NAMALWA (cell line): ENCODE measurements at places on chromosomes 5 and 9.

DNA sequence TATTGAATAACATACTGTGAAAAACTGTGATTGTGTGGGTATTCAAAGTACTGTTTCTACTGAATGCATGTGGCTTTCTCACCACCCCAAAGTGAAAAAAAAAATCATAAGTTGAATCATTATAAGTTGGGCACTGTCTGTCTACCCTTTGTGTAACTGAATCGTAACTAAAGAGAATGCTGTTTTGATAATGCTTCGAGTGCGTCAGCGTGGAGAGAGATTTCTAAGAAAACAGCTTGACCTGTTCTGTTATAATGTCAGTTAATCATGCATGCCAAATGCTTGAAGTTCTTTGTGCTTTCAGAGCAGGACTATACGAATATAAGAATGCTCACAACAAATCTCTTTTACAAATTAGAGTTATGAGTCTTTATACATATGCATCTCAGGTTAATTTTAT, 148.8 kb upstream of the SGCD start:
- no peak for DNase-seq

DNA sequence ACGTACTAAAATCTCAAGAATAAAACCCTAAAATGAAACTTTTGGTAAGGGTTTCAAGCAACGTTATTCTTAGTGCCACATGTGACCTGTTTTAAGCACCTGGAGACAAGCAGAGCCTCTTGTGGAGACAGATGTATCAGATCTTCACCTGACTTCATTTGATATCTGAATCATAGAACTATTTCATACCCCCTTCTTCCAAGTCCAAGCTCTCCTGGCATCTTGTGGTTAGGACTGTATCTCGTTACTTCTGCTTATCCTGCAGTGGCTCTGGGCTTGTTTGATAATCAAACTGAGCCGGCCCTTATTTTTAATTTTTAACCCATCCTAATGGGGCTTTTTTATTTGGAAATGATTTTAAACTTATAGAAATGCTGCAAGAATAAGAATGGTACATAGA, 11.1 kb upstream of the FSD1L start:
- DNase-seq: no peak

DNA sequence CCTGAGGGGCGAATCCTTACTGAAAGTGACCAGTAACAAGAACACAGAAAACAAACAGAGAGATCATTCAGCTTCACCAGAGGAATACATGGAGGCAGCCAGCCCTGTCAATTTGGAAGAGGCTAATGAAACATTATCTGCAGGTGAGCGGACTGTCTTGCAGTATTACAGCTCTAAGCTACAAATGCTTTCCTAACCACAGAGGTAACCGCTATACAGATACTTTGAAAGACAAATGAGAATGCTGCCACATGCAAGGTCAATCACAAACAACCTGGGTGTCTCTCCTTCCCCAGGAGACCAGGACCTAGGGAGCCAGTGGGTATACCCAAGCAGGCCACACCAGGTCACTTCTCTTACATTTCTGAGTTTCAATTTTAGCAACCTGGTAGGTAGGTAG, 30.2 kb downstream of the EFNA5 start:
- DNase-seq: no peak

GRCh38 chr5:74166064-74166463, 474.5 kb downstream of the ENC1 start:
- DNase-seq: no peak

DNA sequence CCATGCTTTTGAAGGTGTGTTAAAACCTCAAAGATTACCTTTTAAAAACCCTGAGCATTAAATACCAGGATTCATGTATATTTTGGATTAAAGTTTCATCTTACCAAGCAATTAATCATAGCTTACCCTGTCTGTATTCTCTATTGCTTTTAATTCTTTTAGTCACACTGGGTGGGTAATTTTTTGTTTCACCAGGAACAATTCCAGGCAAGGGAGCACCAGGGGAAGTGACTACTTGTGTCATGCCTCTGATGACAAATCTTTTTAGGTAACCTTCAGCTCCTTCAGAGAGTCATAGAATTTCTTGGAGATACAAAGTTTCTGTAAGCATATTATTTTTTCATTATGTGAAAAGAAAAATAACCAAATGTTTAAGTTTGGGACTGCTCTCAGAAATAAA, 33.4 kb upstream of the ANXA1 start:
- no peak for DNase-seq

GRCh38 chr9:114061830-114062474, 16.1 kb downstream of the AMBP start:
- DNase-seq: no peak

DNA sequence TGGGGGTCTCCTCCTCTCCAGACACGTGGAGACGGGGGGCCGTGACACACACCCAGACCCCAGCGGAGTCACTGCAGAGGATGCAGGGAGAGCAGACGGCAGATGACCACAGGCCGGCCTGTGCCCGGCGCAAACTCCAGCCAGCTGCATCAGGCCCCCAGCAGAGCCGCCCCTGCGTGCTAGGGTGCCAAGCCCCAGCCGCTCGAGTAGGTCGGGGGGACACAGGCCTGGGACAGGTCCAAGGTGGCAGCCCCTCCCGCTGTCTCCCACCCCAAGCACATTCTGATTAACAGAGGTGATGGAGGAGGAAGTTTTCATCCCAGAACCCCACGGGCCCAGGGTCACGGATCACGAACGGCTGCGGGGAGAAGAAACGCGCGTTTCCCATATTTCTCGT, 14.4 kb downstream of the NACC2 start:
- no peak for DNase-seq

DNA sequence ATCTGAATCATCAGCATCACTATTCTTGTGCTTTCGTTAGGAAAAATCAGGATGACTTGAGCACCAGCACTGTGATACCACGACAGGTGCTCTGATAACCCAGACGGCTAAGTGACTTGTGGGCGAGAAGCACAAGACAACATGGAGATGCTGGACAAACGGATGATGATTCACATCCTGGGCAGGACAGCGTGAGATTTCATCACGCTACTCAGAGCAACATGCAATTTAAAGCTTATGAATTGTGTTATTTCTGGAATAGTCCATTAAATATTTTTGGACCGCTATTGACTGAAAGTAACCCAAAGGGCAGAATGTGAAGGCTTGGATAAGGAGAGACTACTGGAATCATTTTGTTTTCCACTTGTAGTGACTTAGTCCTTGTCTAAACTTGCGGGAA, 114.8 kb upstream of the DAPK1 start:
- DNase-seq: no peak

DNA sequence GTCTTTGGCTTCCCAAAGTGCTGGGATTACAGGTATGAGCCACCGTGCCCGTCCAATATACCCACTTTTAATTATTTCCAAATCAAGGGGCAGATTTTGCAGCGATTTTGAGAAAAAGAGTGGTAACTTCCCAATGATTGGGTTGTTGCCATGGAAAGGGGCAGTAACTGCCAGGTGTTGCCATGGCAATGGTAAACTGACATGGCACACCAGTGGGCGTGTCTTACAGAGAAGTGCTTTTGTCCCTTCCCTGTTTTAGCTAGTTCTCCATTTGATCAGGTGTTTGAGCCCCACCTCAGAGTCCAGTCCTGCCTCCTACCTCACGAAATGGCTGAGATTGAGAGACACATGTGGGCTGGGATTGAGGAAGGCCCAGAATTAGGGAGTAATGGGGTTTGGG, 86.3 kb upstream of the IER5L start:
- DNase-seq: peak; percentile 56

GRCh38 chr5:125181159-125181558, 434.7 kb upstream of the ZNF608 start:
- no peak for DNase-seq

DNA sequence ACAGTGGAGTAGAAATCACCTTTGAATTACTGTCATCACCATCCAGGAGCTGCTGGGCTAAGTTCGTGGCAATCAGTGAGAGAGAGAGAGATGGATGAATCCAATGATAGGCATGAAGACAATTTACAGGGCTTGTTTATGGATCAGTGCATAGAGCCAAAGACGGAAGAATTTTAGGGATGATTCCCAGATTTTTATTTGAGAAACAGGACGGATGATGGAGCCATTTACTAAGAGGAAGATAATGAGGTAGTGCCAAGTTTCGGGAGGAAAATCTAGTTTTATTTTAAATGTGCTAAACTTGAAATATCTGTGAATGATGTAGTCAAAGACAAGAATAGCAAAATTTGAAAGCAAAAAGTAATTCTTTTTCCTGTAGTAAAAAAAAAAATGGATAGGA, 394.2 kb upstream of the PAPPA start:
- no peak for DNase-seq

DNA sequence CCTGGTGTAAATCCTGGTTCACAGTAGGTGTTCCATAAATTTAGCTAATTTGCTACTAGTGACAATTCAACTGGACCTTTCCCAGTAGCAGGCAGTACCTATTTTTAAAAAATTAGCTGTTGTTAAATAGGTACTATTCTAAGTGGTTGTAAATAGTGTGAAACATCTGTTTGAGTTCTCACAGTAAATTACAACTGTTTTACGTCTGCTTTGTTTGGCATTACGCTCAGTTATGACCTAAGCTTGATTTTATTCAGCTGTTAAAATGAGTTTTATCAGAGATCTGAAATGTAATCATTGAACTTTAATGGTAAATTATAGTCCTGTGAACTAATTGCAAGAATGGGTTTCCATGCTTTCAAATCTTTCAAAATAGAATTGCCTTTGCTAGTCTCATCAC, 93.9 kb downstream of the GPBP1 start:
- no peak for DNase-seq

- peak; percentile 97 for DNase-seq
Measured at GRCh38 chr5:181191526-181192336, 13.3 kb downstream of the TRIM7 start.

DNA sequence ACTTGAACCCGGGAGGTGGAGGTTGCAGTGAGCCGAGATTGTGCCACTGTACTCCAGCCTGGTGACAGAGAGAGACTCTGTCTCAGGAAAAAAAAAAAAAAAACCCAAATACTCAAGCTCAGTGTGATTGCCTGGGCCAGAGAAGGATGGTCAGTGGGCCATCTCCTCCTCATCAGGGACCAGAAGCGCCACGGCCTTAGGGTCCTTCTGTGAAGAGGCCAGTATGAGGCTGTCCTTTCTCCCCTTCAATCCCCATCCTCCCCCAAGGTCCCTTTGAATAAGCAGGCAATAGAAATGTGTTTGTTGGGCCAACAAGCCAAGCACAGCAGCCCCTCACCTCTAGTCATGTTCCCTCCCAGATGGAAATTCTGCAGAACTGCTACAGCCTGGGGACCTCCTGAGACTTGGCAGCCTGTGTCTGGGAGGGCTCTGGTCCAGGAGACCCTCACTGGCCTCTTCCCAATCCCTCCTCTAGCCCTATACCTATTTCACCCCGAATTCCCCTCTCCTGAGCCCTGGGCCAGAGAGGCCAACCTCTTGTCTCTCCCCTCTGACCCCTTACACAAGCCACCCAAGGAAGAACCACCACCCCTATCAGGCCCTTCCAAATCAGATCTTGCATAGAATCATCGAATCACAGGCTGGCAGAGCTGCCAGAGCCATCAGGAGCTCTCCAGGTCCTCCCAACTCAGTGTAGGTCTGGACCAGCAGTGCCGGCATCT, 1.0 kb downstream of the CSF1R start:
- no peak for DNase-seq

DNA sequence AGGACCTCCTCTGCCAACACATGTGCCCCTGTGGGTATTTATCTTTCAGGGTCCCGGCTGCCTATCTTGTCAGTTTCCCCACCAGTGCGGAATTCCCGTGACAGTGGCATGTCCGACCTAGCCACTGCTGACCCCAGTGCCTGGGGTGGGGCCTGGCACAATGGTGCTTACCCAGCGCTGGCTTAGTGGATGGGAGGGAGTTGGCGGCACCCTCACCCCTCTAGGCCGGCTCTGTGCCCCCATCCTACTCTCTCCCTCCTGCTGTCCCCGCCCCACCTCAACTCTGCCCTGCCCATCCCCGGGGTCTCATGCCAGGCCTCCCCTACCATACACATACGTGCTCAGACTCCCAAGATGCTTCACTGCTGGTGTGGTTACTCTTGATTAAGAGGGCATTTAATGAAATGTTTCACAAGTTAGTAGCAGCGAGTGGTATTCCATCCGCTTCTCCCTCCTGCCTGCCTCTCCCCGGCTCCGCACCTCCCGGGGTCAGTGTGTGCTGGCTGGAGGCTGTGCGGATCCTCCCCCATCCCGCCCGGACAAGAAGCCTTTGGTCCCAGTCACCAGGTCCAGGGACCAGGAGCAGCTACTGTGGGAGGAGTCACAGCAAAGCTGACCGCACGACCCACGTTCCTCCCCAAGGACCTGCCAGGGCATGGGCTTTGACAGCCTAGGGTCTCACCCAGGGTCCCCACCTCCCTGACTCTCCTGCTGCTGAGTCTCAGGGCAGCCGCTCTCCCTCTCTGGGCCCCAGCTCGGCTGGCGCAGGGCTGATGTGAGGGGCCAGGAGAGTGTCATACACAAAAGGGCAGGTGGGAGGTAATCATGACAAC, 9.5 kb upstream of the QRFP start:
- no peak for DNase-seq

DNA sequence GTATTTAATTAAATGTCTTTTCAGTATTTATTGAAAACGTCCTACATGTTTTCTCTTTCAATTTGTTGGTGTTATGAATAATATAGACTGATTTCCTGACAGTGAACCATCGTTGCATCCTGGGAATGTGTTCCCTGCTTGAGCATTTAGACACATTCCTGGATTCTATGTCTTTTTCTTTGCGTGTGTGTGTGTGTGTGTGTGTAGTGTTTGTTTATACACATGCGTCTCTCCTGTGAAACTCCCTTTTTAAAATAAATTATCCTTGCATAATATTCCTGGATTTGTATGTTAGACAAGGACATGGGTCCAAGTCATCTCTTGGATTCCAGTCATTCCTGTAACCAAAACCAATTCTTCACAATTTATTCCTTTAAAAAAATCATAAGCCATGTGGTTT, 153.4 kb downstream of the HSPA4 start:
- DNase-seq: no peak

DNA sequence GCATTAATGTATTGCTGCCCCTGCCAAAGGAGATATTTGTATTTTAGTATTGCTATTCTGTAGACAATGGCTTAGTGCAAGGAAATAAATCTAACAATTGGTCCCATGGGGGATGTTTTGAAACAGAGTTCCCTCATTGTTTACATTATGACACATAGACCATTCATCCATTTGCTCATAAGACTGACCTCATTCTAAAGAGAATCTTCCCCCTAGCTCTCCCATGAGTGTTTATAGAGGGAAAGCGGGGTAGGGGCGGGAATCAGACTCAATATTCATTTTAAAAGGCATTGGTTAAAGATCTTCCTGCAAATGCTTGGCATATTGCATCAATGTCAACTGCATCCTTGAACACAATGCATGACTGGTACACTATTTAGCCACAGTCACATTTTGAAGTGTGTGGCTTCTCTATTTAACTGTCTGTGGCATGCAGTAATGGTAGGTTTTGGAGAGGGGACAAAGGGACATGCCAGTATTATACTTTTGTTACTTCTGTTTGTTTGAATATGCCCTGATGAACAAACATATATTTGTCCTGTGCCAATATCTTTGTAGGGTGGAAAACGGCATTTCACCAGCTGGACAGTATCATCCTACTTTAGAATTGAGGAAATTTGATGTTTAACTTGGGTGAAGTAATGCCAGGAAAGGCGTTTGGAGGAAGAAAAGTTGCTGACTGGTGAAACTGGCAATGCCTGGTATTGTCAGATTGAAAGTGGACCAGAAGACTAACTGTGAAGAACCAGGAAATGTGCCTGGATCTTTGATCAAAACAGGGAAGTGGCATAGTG, 84.1 kb upstream of the MEGF10 start:
- DNase-seq: no peak

GRCh38 chr5:59326596-59326995, 566.9 kb downstream of the PDE4D start:
- DNase-seq: no peak

GRCh38 chr9:14231196-14231990, 82.5 kb downstream of the NFIB start:
- no peak for DNase-seq
